ENCODE measurements at places on chromosomes 2 and 18. TPM values are rescaled to one million over a fixed set of nuclear protein-coding genes. Genes with fewer than 3 reads are reported as not detected.

PARD6G gene
- 30.8 TPM for total RNA-seq

GALR1 gene
- total RNA-seq, result not detected

PTPRM gene
- 72.7 TPM for total RNA-seq

- DNase-seq, result no peak
Measured at GRCh38 chr2:143001501-143001900, 124.0 kb downstream of the KYNU start.

GRCh38 chr18:24600076-24600654 lies 139.7 kb downstream of the HRH4 start:
- no peak for DNase-seq

- no peak for DNase-seq
Measured at GRCh38 chr18:57422313-57422872, 12.8 kb upstream of the ONECUT2 start.

GRCh38 chr18:56575819-56576663 lies 62.4 kb downstream of the TXNL1 start:
- no peak for DNase-seq

- no peak for DNase-seq
Measured at GRCh38 chr18:71068338-71068737, 779.5 kb downstream of the SOCS6 start.

DNA sequence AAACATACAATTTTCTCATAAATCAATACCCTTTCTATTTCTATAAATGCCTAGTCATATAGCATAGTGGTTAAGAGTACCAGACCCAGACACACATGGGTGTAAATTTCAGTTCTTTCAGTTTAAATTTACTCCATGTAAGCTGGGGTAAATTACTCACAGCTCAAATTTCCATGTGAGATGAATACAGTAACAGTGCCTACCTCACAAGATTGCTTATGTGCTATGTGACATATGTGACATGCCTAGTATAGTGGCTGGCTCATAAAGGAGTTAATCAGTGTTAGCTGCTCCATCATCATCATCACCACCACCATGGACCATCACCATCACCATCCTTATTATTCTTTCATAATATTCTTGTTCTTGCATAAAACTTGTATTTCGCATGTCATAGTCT lies 61.6 kb upstream of the CD302 start:
- no peak for DNase-seq

DNA sequence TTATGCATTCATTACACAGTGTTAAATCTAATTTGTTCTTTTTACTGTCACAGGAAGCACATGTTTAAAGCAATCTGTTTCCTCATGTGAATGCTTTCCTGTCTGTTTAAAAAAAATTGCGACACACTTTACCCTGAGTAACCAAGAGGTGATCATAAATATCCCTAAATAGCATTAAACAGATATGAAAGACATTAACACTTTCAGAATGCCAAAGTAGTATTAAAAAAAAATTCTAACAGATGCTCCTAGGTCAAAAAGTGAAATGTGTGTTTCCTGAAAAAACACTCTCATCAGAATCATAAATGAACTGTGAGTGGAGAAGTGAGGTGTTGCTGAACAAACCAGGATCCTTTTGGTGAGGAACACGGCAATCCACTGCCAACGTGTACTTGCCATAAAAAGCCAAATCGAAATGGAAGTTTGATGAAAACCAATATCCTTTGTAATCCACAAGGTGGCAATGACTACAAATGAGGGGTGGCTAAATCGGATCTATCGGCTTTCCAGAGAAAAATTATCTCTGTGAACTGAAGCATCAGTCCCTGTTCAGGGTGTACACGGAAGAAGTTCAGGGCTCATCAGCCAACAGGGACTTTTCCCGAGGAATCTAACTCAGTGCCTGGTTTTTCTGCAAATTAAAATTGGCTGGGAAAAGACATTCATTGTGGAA lies 248.9 kb downstream of the TCF4 start:
- no peak for DNase-seq

- DNase-seq, result peak; percentile 6
Measured at GRCh38 chr18:48814490-48815178, 136.1 kb downstream of the SMAD7 start.

DNA sequence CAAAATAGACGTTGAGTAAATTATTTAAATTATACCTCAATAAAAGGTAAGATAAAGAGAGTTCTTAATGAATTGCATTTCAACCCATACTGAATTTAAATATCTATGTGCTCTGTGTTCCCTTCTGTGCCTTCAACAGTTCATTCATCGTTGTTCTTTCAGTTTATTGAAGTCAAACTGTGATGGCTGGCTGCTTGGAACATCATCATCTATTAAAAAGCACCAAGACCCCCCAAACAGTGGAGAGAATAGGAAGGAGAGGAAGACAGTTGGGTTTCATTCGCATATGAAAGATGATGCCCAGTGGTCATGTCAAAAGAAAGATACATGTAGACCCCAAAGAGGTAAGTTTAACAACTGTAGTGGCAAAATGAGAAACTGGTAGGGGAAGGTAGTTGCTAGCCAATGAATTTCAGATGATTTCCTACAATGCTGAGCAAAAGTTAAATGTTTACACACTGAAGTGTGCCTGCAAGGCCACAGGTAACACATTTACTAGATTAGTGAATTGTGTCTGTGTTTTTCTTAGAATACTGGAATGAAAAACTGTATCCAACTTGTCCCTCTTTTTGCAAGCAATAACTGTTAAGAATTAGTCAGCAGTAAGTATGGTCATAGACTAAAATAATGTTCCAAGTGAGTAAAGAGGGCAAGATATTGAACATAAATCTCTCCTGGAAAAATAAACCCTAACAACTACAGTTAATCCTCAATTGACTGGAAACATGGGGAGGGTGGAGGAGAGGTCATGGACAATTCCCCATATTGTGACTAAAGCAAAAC lies 331.3 kb downstream of the KIAA1328 start:
- no peak for DNase-seq

Measured in mesothelial cell of epicardium (in vitro differentiated cells).